ENCODE measurements at places on chromosomes 3 and 15.

DNA sequence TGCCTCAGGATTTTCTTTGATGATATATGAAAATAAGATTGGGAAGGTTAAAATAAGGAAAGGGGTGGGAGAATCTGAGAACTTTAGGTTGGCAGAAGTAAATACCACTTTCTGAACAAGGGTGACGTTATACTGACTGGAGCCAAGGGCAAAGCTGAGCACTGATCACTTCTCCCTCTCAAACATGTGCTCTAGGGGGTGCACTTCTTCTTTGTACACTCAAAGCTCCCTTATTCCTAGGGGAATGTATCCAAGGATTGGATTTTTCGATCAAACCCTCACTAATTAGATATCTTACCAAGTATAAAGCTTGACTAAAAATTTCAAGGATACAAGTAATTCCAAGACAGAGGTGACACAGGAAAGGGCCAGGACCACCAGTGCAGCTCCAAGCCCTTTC is 243.9 kb upstream of the UMPS start:
- DNase-seq: no peak

DNA sequence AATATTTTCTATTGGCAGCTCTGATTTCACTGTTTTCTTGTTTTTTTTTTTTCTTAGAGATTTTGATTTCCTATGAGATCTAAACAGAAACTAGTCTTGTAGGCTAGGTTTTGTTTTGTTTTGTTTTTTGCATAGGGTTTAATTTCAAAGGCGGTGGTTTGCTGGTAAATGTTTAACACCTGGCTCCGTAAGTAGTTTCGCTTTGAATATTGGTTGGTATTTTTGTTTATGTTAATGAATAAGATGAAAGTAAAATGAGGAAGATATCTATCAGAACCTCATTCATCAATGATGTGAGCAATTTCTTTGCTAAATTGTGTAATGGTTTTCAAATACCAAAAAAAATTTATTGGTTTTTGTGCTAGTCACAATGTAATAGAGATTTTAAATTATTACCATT is 39.7 kb upstream of the TM4SF1 start:
- DNase-seq: no peak

DNA sequence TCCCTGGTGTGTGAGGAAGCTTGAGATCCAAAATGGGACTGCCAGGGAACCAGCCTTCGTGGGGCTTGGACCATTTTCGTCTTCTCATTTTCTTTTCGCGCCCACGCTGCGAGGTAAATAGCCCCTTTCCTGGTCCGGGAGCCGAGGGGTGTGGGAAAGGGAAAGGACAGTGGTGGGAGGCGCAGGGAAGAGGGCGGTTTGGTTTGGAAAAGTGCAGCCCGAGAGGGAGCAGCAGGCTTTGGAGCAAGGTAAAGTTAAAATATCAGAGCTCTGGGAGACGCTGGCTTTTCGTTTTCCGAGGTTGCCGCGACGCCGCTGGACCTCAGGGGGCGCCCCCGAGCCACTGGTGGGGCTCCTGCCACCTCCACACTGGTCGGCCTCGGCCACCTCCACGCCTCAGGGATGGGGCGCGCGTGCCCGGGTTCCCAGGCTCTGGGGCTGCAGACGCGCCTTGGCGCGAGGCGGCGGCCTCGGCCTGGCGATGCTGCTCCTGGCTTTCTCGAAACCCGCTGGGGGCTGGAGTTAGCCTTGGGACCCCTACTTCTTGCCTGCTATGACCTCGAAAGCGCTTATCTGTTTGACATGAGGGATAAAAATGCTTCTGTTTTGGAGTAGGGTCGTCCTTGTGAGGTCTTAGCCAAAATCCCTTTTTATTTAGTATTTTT is 3.2 kb downstream of the PTPRG start:
- peak; percentile 53 for DNase-seq

GRCh38 chr3:65439641-65440284 is 599.0 kb downstream of the MAGI1 start:
- DNase-seq: peak; percentile 23

DNA sequence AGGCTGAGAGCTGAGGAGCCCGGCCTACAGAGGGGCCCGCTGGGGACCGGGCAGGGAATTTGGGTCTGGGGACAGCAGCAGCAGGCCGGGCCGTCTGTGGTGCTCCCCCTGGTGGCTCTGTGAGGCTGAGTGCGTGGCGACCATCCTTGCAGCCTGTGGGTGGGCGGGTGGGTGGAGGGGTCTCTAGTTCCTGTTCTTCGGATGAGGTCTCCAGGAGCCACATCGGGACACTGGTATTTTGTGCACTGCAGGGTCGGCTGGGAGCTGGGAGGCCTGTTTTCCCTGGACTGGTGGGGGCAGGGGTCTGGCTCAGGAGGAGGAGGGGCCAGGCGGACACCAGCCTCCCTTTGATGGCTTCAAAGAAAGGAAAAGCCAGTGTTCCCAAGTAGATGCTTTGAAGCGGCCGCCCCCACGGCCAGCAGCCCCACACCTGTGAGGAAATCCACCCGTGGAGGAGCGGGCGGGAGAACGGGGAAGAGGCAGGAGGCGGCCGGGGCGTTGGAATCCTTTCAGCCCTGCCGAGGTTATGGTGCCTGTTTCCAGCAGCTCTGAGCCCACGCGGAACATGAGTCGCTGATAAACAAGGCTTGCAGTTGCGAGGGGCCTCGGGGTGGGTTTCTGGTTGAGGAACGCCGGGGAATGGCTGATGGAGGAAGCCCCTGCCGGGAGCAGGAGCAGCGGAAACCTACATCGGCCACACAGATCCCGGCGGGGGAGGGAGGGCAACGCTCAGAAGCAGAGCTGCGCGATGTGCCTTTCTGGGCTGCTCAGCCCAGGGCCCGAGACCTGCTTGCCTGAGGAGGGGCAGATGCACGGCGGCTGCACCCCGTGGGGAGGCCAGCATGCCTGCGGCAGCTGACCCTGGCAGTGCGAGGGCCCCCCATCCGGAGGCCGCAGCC is 154.3 kb downstream of the NSMCE3 start:
- no peak for DNase-seq

DNA sequence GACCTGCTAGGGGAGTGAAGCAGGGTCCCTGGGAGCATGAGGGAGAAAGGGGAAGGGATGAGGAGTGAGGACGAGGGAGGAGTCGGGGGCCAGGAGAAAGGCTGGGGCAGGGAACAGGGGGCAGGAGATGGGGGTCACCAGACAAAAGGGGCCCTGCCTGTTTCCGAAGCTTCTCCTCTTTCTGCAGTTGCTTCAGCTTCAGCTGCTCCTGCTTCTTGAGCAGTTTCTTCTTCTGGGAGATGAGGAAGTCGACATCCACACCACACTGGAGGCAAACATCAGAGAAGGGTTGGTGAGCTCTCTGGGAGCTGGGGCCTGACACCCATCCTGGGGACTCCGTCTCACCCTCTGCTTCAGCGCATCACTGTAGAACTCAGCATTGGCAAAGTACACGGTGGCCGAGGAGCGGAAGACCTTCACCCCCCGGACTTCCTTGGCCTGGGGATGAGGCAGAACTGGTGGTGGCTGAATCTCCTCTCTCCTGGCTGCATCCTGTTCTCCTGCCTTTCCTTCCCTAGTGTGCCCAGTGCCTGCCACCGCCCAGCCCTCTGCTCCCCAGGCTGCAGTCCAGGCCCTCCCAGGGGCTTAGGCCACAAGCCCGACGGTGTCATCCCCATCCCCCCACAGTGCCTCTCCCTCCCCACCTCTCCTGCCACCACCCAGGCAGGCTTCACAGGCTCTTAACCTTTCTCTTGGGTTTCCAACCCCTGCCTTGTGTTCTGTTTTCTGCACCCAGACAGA is 6.8 kb downstream of the SLC26A6 start:
- DNase-seq: no peak

- DNase-seq: no peak
Measured at GRCh38 chr3:194051366-194052149, 84.4 kb upstream of the HES1 start.

GRCh38 chr15:94119923-94120775 is 111.2 kb upstream of the MCTP2 start:
- peak; percentile 65 for DNase-seq

GRCh38 chr15:46297766-46298165 is 662.9 kb downstream of the SQOR start:
- no peak for DNase-seq

- DNase-seq: no peak
Measured at GRCh38 chr15:48778331-48778730, 32.5 kb downstream of the CEP152 start.

DNA sequence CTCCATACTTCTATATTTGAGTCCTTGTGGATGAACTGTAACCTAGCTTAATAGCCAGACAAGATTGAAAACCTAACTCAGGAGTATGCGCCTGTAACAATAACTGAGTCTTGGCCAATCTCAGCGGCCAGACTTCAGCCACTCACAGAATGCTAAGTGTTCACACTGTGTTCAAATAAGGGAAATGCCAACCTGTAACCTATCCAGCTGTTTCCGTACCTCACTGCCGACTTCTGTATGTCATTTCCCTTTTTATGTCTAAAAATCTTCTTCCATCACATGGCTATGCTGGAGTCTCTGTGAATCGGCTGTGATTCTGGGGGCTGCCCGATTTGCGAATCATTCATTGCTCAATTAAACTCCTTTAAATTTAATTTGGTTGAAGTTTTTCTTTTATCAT is 169.2 kb downstream of the NFKBIZ start:
- no peak for DNase-seq
